Karpas-422 (cell line): ENCODE measurements at places on chromosomes 7 and 10. TPM values are rescaled to one million over a fixed set of nuclear protein-coding genes. Genes with fewer than 3 reads are reported as not detected.
A peak's percentile ranks its signal among the peaks of the same experiment; 100 is the strongest.

DNA sequence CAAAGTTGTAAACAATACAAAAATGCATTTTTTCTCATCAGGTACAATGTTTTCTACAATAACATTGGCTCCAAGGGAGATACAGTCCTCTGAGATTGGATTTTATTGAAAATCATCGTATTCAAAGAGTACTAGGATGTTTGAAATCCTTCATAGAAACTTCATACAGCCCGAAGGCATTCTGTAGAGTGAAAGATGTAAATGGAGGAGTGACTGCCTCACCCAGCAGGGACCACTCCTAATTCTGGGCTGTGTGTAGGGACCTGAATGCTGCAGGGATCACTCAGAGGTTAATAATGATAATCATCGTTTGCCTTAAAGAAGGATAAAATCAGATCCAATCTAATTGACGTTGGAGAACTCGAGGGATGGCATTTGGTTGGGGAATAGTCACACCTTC lies 198.6 kb downstream of the HECW1 start:
- no peak for DNase-seq

FHIP2A gene
- 7.8 and 21.7 TPM in 2 replicates for total RNA-seq

- DNase-seq: peak; percentile 74
Observed at GRCh38 chr7:24812305-24812945, 55.2 kb upstream of the GSDME start.

DNA sequence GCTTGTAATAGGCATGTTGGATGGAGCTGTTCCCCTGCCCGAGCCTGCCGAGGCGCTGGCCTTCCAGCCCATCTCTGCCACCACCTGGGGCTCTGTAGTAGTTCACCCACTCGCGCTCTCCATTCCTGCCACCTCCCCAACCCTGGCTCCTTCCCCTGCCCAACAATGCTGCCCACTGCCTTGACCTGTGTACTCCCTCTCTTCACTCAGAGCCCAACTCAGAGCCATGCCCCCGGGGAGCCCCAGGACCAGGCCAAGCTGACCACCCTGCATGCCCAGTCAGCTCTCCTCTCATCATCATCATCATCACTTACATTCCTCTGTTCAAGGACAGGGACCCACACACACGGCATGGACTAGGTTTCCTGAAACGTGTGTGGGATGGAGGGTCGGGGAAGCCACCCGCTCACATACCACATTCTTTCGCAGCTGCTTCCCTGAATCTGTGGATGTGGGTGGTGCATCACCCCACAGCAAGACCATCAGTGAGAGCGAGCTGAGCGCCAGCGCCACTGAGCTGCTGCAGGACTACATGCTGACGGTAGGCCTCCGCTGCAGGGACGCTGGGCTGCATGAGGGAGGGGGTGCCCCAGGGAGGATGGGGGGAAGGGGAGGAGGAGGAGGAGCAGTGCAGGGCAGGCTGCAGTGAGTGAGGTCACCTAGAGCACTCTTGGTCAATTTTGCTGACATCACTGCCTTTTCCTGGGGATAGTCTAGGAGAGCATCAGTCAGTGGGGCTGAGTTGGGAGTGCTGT lies 15.6 kb downstream of the NACAD start:
- DNase-seq: no peak

DNA sequence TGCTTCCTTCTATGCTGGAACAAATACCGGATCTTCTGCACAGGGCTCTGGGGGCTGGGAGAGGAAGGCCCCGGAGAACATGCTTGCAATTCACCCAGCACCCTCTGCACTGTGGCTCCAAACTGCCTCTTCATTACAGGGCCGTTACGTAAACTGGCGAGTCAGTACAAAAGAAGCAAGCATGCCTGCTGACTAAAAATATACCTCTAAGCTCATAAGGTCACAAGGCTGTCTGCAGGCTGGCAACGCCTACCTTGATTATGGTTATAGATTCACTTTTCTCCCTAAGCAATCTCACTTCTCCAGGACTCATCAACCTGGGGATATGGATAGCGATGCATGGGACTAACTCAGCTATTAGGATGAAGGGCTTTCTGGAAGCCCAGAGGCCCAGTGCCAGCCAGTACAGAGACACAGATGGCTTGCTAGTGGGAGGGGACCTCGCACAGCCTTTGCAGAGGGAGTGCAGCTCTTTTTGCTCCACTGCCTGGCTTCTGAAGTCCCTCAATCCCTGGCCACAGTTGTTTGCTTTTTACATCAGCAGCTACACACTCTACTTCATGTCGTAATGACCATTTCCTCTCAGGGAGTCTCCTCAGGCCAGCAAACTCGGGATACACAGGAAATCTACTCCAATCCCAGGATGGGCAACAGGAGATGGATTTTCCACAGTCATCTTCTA lies 96.1 kb downstream of the SH3PXD2A start:
- no peak for DNase-seq

- DNase-seq: no peak
Observed at GRCh38 chr10:87966459-87966858, 103.0 kb downstream of the PTEN start.

DNA sequence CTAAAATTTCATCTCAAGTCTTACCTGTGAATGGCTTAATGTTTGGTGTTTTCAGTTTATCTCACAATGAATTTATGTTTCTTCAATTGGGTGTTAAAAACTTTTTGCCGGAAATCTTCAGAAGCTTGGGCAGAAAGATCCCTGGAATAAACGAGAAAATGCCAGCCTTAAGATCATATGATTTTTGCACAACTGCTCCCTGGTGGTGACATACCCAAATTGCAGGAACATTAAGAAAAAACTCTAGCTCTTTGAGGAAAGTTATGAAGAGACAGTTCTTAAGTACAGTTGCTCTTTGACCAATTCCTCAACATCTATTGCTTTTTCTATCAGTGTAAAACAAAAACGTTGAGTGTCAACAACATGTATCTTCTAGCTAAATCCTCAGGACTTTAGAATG lies 48.2 kb upstream of the CREB5 start:
- DNase-seq: no peak

TAS2R3 gene
- 0.94 and 1.0 TPM in 2 replicates for total RNA-seq
